ENCODE measurements at places on chromosomes 11 and 22.

GRCh38 chr22:41181349-41182241 lies 23.5 kb upstream of the L3MBTL2 start:
- no peak for DNase-seq

- no peak for DNase-seq
Measured at GRCh38 chr11:127042445-127042844, 41.9 kb upstream of the KIRREL3 start.

GRCh38 chr11:79431535-79431934 lies 9.3 kb downstream of the TENM4 start:
- no peak for DNase-seq

GRCh38 chr11:22903782-22904181 lies 43.5 kb upstream of the CCDC179 start:
- DNase-seq = no peak

- DNase-seq = no peak
Measured at GRCh38 chr11:68962527-68963250, 18.1 kb downstream of the MRGPRD start.

DNA sequence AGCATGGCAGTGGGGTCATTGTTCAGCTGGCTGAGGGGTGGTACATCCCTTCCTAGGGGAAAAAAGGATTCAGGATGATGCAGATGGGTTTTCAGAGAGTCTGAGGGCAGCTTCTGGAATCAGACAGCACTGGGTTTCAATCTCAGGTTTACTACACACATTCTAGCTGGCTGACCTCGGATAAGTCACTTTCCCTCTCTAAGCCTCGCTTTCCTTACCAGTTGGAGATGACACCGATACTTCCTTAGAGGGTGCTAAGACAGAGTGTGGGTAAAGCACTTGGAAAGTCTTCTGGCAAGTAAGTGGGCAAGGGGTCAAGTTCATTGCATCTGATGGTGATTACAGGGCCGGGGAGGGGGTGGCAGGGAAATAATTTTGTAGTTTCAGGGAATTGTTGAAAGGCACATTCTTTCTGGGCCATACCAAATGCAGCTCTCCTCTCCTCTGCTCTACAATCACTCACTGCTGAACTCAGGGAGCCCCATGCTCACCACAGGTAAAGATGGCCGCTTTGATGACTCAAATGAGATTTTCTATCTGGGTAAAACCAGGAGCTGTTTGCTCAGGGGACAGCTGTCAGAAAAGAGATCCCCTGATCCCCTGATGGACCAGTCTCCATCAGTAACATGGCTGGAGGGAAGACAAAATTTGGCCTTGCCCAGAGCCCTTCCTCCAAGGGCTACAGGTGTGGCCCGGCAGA lies 6.5 kb upstream of the MIAT start:
- no peak for DNase-seq
